Stimulated activated CD4-positive, alpha-beta T cell treated with anti-CD3 and anti-CD28 coated beads, Interleukin-15, amount 100 ng/mL, for 1 hour (primary cell): ENCODE measurements at places on chromosomes 6 and 20.

- DNase-seq, result no peak
Observed at GRCh38 chr6:42211726-42212125, 5.9 kb downstream of the MRPS10 start.

DNA sequence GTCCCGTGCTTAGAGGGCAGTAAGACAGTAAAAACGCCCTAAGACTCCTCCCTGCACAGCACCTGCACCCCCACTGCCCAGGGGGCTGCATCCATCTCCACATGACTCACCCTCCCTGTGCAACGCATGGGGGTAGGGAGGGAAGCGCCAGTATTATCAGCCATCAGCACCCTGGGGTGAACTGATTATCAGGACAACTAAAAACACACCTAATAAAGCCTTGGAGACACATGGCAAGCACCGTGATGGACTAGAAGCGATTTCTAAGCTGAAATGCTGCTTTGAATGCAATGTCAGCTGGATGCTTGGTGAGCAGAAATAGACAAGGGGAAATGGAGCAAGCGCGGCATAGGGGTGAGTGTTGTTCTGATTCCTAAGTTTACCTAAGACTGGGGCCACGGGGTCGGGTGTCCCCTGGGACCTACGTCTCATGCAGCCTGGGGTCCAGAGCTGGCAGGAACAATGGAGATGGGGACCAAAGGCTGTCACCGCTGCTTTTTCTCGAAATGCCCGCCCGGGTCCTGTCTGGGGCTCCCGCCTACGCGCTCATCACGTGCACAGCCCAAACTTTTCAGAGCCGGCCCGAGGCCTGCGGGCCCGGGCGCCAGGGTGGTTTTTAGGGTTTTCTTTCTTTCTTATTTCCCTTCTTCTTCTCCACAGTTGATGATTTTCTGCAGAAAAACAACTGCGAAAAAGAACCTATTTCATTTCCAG is 702 bp upstream of the TNFAIP3 start:
- DNase-seq, result no peak

DNA sequence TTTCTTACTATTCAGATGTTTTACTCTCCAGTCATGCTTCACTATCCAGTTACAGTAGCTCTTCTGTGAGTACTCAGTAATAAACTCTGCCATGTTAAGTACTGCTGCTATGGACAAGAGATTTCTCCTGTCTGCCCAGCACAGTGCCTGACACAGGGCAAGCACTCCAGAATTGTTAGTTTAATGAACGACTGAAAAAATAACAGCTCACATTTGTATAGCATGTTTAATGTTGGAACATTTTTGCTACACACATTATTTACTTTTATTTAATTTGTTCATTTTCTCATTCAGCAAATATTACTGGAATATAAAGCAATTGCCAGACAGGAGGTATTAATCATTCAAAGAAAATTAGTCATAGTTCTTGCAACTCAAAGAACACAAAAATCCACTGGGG is 142.6 kb upstream of the HMGN3 start:
- no peak for DNase-seq

DNA sequence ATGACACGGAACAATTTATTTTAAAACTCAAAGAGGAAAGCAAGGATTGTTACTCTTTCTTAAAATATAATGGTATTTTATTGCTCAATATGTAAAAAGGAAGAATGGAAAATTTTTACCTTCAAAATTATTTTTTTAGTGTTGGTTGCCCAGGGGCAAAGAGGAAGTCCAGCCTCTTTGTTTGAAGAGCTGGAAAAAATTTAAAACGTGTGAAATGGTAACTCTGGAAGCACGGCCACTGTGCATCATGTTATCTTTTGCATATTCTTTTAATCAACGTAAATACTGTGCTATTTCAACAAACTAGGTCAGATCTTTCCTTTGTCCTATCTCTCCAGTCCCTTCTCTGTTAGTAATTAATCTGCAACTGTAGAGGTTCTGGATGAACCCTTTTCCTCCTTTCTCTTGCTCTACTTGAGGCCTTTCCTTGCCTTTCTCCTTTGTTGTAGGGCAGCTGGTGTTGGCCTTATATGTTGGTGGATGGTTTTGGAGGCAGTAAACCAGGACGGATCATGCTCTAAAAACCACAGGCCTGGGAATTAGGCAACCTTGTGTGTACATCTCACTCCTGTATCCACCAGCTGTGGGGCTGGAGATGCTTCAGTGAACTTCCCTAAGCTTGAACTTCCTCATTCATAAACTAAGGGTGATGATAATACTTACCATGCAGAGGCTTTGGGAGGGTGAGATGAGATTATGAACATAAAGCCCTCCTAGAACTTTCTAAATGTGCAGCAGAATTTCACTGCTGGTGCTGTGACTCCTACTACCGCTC is 143.3 kb downstream of the PRL start:
- DNase-seq, result no peak

DNA sequence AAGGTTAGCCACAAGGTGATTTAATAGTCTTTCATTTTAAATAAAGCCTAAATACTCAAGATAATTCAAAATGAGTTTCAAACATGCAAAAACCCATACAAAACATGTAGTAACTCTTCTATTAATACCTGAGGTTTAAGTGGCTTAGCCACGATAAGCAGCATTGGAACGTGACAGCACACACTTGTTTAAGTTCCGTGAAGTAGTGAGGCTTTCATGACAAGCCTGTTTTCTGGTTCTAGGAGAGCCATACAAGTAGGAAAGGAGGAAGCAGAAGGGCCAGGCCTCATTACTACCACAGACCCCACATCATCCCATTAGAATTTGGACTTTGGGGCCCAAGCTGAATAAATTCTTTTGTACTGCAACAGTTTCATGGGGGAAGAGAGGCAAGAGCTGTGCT is 54.3 kb upstream of the PRND start:
- DNase-seq, result no peak

- DNase-seq, result no peak
Observed at GRCh38 chr20:60787276-60787675, 464.8 kb upstream of the CDH4 start.

GRCh38 chr6:169847901-169848311 is 96.5 kb downstream of the ERMARD start:
- no peak for DNase-seq

- DNase-seq, result no peak
Observed at GRCh38 chr6:3825331-3825831, 23.8 kb upstream of the FAM50B start.

GRCh38 chr6:11908436-11909105 is 103.5 kb upstream of the HIVEP1 start:
- no peak for DNase-seq

GRCh38 chr6:21067521-21067920 is 526.0 kb upstream of the SOX4 start:
- DNase-seq, result no peak

- no peak for DNase-seq
Observed at GRCh38 chr6:16135066-16135465, 6.2 kb downstream of the MYLIP start.

GRCh38 chr20:11965602-11966001 is 47.9 kb downstream of the BTBD3 start:
- DNase-seq, result no peak

DNA sequence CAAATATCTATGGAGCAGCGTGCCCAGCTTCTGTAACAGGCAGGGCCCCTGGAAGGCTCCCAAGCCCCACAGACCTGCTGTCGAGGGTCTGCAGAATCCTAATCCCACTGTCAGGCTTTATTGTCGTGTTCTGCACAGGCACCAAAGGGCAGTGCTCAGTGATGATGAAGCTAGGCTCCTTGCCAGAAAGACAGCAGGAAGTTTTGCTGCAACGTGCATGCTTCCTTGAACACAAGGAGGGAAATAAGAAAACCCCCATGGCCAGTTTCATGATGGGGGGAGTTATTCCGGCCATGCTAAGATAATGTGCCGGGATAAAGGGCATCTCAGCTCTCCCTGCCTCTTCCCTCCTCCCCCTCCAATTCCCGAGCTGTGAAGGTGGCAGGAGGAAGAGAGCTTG is 109.4 kb upstream of the KCNG1 start:
- no peak for DNase-seq

GRCh38 chr6:105507811-105508210 is 104.9 kb upstream of the PREP start:
- DNase-seq, result no peak

DNA sequence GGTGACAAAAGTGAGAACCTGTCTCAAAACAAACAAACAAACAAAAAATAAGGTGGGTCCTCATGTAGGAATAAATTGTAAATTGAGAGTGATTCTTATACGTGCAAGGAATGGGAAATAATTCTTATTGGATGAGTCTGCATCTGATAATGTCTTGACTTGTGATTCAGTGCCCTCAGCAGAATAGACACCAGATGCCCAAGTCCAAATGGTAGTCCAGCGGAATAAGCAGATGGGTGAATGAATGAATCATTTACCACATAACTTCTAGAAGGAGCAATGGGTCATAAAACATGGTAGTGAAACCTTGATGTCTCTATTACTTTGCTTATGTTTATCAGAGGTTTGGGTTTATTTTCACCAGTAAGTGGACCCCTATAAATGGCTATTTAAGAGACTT is 747.7 kb downstream of the PHF3 start:
- no peak for DNase-seq

DNA sequence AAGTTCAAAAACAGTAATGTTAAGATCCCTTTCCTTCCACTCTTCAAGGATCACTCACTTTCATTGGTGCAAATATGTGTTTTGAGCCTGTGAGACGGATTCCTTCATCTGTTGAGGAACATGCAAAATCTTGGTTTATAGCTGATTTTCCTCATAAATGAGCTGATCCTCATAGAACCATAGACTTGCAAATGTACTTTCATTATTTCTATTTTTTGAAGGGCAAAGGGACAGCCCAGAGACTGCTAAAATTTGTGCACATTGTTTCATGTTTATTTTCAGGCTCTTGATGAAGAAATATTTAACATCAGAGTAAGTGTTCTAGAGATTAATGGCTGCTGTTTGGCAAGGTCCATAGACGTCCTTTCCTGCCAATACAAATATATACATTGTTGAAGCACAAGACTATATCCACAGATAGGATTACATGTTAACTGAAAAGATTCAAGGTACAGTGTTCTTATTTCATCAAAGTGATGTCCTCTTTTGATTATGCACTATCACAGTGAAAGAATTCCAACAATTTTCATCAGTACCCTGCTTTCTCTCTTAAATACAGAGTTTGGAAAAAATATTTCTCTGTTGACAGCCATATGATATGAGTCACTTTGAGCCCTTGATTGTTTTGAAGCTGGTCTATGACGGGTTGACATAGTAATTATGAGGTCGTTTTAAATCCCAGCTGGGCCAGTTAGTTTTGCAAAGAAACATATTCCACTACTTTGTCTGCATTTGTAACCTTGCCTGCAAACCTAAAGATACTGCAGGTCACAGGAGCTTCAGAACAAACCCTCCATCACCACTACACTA is 95.7 kb downstream of the FILIP1 start:
- no peak for DNase-seq

GRCh38 chr20:3046677-3047462 is 1.0 kb downstream of the MRPS26 start:
- no peak for DNase-seq

DNA sequence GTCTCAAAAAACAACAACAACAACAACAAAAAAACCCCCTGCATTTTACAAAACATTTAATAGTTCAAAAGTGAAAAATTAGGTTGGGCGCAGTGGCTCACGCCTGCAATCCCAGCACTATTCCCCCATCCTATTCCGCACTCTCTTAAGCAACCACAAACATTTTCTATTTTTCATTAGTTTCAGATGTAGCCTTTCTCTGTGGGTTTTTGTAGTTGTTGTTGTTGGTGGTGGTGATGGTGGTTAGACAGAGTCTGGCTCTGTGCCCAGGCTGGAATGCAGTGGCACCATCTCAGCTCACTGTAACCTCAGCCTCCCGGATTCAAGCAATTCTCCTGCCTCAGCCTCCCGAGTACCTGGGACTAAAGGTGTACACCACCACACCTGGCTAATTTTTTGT is 6.4 kb upstream of the GMNN start:
- no peak for DNase-seq

- DNase-seq, result no peak
Observed at GRCh38 chr6:142592876-142593275, 291.1 kb downstream of the ADGRG6 start.

- no peak for DNase-seq
Observed at GRCh38 chr6:45036103-45036502, 292.0 kb upstream of the RUNX2 start.

GRCh38 chr6:15287670-15288375 is 42.0 kb downstream of the JARID2 start:
- no peak for DNase-seq

DNA sequence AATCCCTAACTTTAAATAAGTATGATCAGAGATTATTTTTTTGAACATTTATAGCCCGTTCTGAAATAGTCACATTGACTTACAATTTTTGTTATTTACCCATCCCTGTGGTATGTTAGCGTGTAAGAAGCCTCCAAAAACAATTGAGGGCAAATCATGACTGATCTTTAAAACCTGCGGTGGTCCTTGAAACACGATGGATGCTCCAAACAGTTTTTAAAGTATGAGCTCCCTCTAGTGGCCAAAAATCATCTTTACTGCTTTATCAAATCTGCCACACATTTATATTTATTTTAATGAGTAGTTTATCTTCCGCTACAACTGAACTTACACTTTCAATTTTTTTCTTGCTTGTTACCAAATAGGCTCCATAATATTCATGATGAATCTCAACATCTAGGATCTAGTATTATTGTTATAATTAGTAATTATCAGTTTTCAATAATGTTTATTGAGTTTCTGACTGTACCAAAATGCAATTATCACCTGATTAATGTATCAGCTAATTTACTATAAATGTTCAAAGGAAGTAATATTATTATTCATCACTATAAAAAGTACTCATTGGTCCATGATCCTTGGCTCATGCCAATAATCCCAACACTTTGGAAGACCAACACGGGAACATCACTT is 52.2 kb downstream of the MARCKS start:
- no peak for DNase-seq

GRCh38 chr20:60060006-60060557 is 101.9 kb downstream of the CDH26 start:
- DNase-seq, result no peak

DNA sequence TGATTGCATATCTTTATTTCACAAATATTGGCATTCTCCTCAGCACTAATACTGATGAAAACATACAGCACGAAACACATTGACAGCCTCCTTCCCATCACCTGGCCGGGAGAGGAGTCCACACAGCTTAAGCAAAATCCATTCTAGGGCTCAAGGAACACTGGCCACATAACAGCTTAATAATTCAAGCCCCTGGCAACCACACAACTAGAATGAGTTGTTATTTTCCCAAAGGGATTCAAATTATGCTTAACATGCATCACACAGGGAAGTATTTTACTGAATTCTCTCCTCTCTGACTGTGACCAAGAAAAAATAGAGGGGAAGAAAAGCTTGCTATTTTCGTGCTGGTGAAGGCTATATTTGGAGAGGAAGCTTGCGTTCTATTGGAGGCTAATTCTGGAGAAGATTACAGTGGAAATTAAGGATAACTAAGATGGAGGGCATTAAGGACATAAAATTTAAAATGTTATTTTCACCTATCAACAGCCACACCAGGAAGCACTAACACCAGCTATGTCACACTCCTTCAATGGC is 198.5 kb downstream of the ADGRG6 start:
- DNase-seq, result no peak

GRCh38 chr6:1841136-1841535 is 231.4 kb downstream of the FOXC1 start:
- DNase-seq, result no peak

GRCh38 chr6:106163966-106164877 is 78.1 kb downstream of the PRDM1 start:
- DNase-seq, result no peak
